ENCODE measurements at places on chromosomes 5 and 9.

DNA sequence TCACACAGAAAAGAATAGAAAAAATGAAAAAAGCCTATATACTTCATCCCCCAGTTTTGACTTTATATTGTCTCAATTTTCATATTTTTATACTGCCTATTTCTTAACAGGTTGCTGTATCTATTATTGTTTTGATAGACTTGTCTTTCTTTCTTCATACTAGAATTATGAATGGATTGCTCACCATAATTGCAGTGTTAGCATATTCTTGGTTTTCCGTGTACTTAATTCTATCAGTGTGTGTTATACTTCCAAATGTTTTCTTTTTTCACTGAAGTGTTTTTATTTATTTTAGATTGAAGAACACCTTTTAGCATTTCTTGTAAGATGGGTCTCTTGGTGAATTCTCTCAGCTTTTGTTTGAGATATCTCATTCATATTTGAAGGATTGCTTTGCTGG, 38.7 kb downstream of the MTRR start:
- DNase-seq, result no peak

DNA sequence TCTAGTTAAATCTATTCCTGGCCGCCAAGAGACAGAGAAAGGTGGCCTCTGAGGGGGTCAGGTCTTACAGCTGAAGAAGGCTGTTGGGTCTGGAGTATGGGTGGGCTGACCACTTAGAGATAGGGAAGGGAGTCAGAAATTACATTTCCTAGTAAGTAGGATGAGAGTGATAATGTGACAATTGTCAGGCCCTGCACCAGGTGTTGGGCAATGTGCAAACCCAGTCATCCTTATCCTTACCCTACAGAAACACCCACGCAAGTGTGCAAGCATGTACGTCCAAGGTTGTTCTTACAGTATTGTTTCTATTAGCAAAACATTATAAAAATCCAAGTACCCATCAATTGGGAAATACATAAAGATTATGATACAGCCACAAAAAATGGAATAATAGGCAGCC, 9.5 kb downstream of the SPAAR start:
- no peak for DNase-seq

DNA sequence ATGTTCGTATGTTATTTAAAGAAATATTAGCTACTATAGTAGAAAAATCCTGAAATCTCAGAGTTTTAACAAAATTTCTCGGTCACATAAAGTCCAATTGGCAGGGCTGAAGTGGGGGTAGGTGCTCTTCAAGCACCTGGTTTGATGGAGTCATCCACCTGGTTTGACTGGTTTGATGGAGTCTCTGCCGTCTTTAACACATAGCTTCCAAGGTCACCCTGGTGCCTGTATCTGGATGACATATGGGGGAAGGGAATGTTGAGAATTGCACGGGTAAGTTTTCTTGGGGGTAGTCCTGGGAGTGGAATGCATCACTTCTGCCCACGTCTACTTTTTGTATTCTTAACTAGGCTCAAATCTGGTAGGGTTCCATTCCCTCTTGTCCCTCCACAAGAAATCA, 351.2 kb downstream of the SH3GL2 start:
- DNase-seq, result no peak

GRCh38 chr5:60802986-60803385, 41.1 kb downstream of the ELOVL7 start:
- no peak for DNase-seq

DNA sequence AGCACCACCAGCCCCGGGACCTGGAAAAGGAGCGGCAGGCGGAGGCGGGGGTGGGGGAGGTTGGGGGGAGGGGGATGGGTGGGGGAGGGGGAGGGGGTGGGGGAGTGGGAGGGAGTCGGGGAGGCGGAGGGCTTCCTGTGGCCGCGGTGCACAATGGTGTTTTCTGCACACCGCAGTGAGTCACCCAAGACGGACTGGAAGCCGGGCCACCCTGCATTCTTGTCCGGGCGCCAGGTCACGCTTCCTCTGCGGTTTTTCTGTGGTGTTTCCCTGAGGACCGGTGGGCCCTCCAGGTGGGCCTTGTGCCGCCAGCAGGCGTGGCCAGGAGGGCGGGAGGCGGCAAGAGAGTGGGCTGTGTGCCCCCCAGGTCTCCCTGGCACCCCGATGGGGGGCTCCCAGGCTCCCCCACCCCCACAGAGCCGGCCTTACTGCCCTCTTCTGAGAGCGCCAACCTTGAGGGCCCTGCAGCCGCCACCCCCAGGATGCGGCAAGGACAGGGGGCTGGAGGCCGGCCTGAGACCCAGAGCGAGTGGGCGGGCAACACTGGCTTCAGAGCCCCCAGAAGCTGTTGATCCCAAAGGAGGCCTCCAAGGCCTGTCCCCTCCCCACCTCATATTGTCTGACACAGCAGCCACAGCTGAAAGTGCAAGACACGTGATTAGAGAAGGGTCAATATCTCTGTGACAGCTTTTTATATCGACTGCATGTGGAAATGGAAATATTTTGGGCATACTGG, 11.1 kb downstream of the EXD3 start:
- DNase-seq, result no peak

DNA sequence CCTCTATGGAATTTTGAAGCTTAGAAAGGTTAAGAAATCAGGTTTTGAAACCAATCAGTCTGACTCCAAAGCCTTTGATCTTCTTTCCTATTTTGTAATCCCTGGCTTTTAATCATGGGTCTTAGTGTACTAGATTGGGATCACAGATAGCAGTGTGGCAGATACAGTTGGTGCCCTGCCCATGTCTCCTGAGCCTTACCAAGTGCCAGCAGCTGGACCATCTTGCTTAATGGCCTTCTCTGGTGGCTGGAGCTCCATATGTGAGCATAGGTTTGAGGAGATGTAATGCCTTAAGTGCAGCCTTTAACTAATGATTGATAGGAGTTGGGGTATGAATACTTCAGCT, 16.7 kb upstream of the RIC1 start:
- DNase-seq, result no peak

GRCh38 chr5:13328316-13328715, 616.2 kb downstream of the DNAH5 start:
- no peak for DNase-seq

GRCh38 chr5:138583984-138584637, 8.9 kb upstream of the HSPA9 start:
- DNase-seq, result no peak

GRCh38 chr5:169808118-169808581, 171.1 kb downstream of the DOCK2 start:
- DNase-seq, result no peak

DNA sequence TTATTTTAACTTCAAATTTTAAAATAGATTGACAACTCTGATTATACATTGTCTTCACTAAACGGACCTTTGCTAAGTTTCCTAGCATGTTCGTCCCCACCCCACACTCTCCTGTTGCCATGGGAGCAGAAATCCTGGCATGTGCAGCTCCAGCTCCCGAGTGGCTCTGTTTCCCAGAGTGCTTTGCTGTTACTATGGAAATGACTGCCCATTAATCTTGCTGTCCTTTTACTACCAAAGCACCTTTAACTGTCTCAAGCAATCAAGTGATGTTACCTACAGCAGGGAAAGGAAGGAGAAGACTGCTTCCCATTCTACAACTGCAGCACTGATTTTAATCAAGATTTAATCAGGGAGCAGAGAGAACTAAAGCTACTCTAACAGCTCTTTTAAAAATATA, 212.0 kb upstream of the KIF2A start:
- no peak for DNase-seq

GRCh38 chr9:77592476-77592875, 55.6 kb downstream of the GNA14 start:
- DNase-seq, result no peak

DNA sequence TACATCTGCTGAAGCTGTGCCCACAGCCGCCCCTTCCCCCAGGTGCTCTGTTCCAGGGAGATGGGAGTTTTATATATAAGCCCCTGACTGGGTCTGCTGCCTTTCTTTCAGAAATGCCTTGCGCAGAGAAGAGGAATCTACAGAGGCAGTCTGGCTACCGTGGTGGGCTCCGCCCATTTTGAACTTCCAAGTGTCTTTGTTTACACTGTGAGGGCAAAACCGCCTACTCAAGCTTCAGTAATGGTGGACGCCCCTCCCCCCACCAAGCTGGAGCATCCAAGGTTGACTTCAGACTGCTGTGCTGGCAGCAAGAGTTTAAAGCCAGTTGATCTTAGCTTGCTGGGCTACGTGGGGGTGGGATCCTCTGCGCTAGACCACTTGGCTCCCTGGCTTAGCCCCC, 41.3 kb downstream of the RANBP17 start:
- DNase-seq, result no peak

- no peak for DNase-seq
Observed at GRCh38 chr5:16350816-16351215, 114.8 kb downstream of the ZNF622 start.

GRCh38 chr9:134930398-134930797, 12.7 kb upstream of the FCN1 start:
- no peak for DNase-seq

GRCh38 chr5:134794082-134794481, 35.5 kb downstream of the DDX46 start:
- DNase-seq, result no peak

GRCh38 chr5:61333321-61333953, 1.4 kb downstream of the ZSWIM6 start:
- no peak for DNase-seq

DNA sequence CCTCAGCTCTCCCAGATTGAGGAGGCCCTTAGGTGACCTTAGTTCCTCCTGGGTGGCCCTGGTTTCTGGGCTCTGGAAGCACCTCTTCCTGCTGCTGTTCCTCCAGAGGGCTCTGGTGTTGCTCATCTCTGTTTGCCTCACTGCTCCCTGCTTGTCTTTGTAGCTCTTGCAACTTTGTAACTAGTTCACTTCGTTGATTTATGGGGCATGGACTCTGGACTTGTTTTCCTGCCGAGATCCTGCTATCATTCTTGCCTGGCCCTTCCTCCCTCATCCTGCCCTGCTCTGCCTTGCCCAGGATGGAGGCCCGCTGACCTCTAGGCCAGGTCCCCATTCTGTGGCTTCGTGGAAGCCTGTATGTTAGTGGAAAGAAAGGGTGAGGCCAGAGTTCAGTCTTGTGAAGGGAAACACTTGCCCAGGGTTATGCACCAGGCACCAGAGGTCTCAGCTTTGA, 169.3 kb downstream of the MACROH2A1 start:
- DNase-seq, result no peak

DNA sequence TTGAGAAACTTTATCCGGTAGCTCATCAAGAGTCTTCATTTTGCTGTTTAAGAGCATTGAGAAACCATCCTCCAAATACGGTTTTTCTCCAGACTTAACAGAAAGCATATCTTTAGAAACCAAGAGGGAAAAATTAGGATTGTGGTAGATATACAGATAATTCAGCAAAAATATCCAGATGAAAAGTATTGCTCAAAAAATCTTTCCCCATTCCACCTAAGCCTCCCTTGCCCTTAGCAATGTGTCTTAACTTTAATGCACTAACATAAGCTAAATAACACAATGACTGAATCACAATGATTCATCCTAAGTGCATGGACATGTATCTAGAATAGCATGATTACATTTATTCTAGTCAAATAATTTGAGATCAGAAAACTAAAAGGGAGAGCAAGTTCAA, 130.3 kb upstream of the TARS1 start:
- DNase-seq, result peak; percentile 74
